NCI-H345 (cell line): ENCODE measurements at places on chromosomes 2 and 18.

DNA sequence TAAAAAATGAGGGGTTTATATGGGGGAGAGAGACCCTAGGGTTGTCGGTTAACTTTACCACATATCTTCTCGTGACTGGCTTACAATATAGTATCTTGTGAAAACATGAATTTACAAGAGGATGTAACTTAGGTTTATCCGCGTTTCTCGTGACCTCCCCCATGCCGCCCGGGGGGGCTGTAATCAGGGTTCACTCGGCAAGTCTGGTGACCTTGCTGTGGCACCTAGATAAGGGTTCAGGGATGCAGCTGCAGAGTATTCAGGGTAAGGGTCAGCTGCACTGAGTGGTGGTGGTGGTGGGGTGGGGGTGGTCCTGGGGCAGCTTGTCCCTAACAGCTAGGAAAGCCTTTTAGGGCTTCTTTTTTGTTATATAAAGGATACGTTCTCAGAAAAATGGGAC lies 112.3 kb downstream of the LYPD1 start:
- DNase-seq: no peak

DNA sequence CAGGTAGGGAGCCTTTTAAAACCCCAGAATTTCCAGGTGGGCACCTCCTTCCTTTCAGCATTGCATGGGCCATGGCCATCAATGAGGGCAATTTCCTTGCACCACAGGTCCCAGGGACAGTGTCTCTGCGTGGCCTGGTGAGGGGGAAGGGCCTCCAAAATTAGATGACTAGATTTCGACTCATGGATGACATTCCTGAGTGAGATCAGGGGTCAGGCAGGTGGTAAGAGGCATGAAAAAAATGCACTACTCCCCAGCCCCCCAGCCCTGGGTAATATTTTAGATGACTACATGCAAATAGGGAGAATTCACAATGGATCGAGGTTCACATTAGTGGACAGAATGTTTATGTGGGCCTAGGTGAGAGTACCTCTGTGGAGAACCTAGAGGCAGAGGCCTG lies 19.0 kb upstream of the IGFBP5 start:
- no peak for DNase-seq

- DNase-seq: no peak
These were observed 11.8 kb downstream of the DAPL1 start for GRCh38 chr2:158806941-158807340.

DNA sequence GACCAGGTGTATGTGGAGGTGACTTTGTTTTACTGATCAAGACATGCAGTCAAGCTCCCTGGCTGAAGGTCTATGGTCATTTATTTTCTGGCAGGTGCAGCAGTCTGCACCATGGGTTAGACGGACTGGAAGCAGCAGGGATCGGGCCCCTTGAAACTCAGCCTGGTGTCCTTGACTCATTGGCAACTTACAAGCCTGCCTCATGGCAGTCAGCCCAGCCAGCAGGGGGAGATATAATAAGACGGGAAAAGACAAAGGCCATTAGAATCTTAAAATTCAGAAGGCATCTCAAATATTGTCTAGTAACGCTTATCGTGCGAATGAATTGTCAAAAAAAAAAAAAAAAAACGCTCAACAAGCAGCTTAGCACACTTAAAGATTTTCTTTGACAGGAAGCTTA lies 308.2 kb downstream of the EN1 start:
- no peak for DNase-seq

- DNase-seq: no peak
These were observed 7.5 kb downstream of the RIOK3 start for GRCh38 chr18:23460285-23461273.

DNA sequence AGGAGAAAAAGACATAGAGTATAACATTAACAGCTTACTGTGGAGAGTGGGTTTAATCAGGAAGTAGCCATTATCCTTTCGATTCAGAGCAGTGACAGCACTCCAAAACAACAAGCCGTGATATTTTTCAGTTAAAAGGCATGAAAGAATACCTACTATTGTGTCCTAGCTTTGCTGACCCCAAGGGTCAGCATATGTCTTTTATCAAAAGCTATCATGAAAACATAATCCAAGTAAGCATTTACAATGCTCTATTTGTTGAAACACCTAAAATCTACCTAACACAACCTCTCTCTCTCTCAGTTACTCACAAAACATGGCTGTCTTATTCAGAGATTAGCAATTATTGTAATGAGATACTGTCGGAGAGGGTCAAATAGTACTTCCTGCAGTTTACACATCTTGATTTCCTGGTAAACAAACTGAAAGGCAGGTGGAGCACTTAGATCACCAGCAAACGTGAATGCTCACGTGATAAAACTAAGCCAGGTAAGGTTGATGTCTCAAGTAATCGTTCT lies 100.0 kb downstream of the BAZ2B start:
- DNase-seq: peak; percentile 67

- peak; percentile 1 for DNase-seq
These were observed 1321.6 kb upstream of the ACVR2A start for GRCh38 chr2:146523196-146523595.

GRCh38 chr18:53567929-53568574 lies 656.4 kb downstream of the MBD2 start:
- DNase-seq: no peak

- DNase-seq: no peak
These were observed 131.7 kb upstream of the TWIST2 start for GRCh38 chr2:238716171-238716570.

- no peak for DNase-seq
These were observed 523.1 kb upstream of the HS6ST1 start for GRCh38 chr2:128841803-128842202.

- no peak for DNase-seq
These were observed 28.5 kb downstream of the MAL start for GRCh38 chr2:95054016-95054415.

DNA sequence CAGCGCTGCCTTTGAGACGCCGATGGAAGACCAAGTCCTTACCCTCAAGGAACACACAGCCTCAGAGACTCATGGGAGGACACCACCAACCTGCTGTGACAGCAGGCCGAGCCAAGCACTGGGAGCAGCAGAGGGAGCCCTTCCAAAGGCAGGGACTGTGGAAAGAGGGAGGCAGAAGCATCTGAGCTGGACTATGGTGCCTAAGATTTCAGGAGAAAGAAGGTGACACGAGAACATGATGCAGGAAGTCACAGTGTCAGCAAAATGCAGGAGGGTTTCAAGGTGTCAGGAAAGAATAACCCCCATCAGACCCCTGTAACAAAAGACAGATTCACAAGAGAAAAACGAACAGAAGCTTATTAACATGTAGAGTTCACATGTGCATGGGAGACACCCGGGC lies 24.2 kb upstream of the COX7A2L start:
- no peak for DNase-seq

- DNase-seq: no peak
These were observed 782.3 kb downstream of the ERBB4 start for GRCh38 chr2:211756266-211756665.

DNA sequence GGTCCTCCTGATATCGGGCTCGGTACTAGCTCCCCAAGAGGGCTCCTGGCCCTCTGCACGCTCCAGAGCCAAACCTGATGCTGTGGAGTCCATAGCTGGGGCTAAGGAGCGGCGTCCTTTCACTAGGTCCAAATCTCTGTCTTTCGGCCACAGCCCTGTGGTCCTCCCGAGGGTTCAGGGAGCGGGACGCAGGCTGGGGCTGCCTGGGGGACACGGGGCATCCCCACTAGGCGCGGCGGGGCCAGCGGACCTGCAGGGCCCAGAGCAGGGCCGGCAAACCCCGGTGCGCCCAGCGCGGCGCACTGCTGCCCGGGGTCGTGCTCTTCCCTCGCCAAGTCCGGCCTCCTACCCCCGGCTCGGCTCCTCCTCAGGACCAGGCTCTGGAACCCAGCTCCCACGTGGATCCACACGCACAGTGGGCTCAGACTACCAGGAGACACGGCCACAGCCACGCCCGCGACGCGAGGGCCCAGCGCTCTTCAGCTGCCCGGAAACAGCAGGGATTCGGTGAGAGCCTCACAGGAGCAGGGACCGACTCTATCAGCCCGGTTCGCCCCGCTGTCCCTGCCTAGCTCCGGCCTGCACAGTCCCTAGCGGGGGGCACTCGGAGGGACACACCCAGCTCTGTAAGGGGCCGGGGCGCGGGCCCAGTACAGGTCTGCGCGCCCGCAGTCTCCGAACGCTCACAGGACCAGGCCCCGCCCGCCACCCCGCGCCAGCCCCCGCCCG lies 593 bp downstream of the ZNF514 start:
- peak; percentile 48 for DNase-seq

DNA sequence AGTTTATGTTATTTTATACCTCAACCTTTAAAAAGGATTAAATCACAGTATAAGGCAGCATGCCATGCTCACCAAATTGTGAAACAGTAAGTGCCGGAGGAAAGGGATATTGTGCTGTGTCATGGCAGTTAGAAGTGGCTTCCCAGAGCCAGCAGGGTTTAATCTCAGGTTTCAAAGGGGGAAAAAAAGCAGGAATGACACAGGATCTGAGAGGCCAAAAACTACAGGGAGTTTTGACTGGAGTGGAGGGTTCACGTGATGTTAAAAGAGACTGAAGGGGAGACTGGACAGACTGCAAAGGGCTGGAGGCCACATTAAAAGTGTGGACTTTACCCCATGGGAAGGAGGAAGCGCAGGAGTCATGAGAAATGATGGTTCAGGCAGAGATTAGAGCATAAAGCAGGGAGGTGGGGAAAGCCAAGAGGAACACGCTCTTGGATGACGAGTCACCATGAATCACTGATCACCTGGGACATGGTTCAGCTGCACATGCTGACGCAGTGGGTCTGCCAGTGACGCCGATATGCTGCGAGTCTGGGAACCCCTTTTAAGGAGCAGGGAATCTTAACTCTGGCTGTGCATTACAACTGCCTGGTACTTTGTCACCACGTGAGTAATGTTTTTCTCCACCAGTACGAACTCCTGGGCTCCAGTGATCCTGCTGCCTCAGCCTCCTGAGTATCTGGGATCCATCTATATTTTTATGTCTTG lies 6.1 kb downstream of the CHMP1B start:
- DNase-seq: no peak

GRCh38 chr2:128279009-128279408 lies 39.7 kb downstream of the HS6ST1 start:
- DNase-seq: no peak

DNA sequence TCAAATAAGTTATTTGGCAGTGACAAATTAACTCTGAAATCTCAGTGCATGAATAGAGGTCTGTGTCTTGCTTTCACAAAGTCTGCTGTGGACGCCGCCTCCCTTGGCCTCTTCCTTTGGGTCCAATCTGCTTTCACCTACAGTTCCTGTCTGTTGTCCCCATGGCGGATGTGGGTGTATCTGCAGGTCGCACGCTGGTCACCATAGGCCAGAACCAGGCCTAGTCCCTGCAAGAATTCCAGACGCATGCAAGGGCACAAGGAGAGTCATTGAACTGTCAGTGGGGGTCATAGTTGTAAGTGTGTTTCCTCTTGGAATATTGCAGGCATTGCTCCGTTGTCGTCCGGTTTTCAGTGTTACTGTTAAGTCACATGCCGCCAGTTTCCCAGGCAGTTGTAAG lies 7.4 kb downstream of the SOCS6 start:
- no peak for DNase-seq

GRCh38 chr2:136448986-136449780 lies 316.2 kb upstream of the THSD7B start:
- peak; percentile 58 for DNase-seq

DNA sequence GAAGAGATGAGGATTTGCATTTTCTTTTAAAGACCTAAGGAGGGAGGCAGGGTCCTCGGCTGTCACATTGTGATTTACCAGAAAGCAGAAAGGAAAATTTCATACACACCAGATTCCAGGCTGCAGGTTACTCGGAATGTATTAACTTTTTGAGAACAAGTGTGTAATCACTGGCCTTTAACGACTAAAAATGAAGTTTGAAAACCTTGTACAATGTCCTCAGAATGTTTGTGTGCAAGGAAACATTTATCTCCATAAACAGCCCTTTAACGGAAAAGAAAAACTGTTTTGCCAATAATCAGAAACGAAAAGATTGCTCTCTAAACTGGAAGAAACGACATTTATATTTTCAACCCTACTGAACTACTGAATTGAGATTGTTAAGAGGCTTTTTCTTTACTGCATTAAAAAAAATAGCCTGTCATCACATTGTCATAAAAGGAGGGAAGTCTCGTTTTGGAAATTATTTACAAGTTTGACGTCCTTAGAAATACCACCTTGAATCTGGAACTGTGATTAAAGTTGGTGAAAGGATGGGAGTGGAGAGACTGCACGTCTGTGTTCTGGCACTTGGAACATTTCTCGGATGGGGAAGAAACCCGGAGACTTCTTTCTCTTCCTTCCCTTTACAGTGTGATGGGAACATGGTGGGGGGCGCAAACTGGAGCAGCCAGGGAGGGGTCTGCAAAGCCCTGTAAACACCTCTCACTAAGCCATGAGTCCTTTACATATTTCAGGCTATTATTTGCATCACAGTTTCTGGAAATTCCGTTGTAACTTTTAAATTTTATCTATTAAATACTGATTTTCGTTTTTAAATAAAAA lies 134.1 kb upstream of the SIX3 start:
- no peak for DNase-seq

DNA sequence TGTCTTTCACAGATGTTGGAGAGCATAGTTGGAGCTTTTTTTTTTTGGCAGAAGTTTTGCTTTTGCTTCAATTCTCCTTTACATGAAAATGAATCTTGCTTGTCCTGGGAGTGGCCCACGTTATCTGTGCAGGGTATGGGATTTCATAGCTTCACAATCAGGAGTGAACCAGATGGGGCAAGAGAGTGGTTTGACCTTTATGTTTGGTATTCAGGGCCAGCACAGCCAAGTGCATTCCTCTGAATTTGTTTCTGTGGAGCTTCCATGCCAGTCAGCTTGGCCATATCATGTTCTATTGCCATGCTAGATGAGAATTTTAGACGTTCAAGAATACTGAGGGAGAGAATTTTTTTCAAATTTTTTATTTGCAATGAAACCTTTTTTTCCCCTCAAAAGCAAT lies 116.6 kb downstream of the PRPF40A start:
- no peak for DNase-seq

DNA sequence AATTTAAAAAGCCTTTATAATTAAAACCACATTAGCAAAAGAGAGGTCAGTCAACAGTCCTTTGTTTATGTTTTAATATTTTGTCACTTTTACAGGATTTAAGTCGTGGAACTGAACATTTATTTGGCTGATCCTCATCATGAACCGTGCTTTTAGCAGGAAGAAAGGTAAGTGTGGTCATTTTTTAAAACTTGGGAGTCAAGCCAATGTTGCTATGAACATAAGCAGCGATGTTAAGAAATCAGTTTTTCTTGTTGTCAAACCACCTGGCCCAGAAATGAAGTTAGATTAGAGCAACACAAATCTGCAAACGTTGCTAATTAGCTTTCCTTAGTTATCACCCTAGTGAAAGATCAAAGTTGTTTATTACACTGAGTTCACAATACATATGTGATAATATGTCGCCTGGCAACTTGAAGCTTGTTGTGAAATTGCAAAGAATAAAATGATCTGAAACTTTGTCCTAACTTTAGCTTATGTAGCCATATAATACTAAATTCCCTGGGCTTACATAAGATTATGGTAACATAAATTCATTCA lies 186.0 kb downstream of the GULP1 start:
- no peak for DNase-seq
